Head of caudate nucleus (tissue), 42 donors: ENCODE measurements at places on chromosomes 6 and 20.

GRCh38 chr20:45039475-45039820 is 61.5 kb downstream of the KCNS1 start:
- no peak for DNase-seq

- no peak for DNase-seq
Measured at GRCh38 chr20:62975251-62975760, 22.8 kb downstream of the SLC17A9 start.

- no peak for DNase-seq
Measured at GRCh38 chr20:48601798-48602197, 226.0 kb downstream of the PREX1 start.

DNA sequence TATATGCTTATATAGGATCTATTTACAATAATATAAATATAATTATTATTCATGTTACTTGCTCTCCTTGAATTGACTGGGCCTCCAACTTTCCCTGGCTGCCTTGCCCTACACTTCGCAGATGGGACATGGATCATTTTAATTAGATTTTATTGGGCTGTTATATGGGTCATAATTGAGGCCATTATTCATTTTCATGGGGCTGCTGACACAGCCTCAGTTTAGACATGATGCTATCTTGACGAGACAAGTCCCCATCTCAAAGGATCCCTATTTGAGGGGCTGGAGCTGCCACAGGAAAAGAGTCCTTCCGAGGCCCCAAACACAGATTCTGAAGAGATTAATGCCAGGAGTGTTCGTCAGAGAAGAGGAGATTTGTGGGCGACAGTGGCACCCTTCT is 170.4 kb downstream of the DHX35 start:
- DNase-seq = no peak

GRCh38 chr6:160996131-160996601 is 4.6 kb downstream of the MAP3K4 start:
- no peak for DNase-seq

- DNase-seq = peak; percentile 19
Measured at GRCh38 chr6:31888276-31889258, 8.9 kb downstream of the EHMT2 start.

DNA sequence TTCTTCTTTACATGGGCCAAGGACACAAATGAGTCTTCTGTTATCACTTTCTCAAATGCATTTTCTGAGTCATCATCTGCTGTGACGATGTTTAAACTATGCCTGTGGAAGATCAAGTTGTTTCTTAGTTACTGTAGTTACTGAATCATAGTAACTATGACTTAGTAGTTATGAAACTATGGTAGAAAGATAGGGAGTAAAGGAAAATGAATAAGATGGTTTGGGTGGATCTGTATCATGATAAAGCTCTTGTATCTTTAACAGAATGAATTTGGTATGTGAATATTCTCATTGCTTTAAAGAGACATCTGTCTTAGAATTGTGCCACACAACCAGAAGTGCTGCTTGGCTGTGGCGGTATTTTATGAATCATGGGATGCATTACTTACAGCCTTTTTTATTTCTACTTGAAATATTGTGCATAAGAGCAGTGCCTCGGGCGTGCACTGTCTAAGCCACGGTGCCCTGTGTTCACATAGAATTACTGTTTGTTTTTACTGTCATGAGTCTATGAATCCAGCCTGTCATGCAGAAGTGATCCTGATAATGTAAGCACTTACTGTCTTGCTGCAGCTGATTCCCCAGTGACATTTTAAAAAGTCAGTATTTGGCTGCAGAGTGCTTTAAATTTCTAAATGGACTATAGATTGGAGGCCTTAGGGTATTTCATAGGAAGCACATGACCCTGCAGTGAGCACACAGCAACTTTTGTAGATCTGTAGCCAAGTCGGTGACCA is 215.2 kb downstream of the TMEM242 start:
- no peak for DNase-seq

DNA sequence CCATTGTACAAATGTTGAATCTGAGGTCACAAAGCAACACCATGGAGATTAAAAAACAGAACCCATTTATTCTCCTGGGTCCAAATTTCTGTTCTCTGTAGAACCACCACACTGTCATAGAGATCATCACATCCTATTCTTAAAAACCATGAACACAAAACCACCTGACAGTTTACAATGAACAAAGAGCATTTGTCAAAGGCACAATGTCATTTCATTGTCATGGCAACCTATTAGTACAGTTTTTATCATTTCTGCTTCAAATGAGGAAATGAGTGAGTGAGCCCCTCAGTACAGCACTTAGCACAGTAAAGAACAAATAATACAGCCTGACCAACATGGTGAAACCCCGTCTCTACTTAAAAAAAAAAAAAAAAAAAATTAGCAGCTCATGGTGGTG is 23.1 kb upstream of the LAMP5 start:
- no peak for DNase-seq

GRCh38 chr6:110484321-110484720 is 7.9 kb upstream of the SLC22A16 start:
- DNase-seq = no peak

GRCh38 chr20:19789009-19789408 is 31.0 kb downstream of the RIN2 start:
- no peak for DNase-seq

DNA sequence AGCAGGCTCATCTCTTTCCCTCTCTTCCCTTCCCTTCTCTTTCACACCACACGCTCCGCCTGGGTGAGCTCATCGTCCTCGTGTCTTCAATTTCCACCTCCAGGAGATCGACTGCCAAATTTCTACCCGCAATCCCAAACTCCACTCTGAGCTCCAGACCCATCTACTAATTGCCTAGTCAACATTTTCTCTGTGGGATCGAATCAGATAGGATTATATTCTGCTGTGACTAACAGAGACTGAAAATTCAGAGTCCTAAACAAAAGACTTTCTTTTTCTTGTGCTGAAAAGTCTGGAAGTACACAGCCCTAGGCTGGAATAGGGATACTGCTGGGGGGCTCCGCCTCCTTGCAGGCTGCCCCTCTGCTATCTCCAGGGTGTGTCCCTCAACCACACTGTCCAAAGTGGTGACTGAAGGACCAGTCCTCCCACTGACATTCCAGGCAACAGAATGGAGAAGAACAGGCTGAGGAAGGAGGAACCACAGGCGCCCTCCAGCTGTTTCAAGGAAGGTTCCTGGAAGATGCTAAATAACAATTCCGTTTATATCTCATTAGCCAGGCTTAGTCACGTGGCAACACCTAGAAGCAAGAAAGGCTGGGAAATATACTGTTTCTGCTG is 5.0 kb upstream of the HSPA12B start:
- DNase-seq = no peak

DNA sequence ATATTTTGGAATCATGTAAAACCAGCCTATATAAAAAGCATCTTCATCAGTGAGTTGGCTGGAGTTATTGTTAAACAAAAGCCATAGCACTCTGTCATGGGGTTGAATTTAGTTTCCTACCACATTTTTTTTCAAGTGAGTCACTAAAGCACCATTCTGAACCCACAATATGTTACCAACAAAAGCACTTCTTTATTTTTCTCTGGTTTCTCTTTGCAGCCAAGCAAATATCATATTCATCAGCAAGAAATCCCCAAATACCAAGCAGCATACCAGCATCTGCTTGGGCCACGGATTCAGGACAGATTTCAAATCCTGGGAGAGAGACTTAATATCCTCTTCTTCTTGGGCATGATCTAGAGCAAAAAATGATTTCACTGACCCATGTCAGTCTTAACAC is 441.4 kb downstream of the BCKDHB start:
- DNase-seq = no peak

DNA sequence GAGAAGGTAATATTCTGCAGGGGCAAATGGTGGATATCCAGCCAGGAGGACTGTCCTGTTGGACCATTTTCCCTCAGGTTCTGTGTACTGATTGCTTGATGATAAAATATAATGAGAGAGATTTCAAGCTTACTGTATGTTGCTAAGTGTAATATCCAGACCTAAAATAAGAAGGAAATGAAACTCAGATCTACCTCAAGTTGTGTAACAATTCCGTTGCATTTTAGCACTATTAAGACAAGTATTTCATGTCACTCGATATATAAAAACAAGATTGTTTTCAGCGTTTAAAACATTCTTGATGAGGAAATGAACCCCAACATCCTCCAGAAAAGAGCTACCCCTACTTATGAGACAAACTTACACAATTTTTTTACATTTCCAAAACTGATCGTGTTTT is 57.2 kb downstream of the RGS17 start:
- DNase-seq = no peak

DNA sequence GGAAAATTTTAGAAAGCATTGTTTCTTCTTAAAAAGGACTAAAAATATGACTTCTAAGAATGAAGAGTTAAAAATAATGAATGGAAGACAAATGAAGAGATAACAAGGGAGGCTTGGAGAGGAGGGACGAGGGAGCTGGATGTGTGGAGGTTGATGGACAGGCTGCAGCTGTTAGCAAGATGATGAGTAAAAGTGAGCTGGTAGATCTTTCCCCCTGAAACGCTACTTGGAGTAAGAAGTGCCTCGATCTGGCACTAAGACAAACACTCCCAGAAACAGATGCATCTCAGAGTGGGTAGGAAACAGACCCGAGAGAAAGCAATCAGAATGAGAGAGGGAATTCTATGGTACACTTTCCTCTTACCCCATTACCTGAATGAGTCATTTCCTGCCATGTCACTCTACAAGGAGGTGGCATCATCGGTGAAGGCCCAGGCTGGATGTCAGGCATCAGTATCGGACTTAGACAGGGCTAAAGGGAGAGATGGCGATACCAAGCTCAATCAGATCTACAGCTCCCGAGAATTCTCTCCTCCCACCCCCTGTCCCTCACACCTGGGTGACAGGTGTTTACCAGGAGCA is 154.1 kb upstream of the BMP2 start:
- no peak for DNase-seq

GRCh38 chr6:110048221-110048875 is 70.2 kb downstream of the GPR6 start:
- no peak for DNase-seq

- no peak for DNase-seq
Measured at GRCh38 chr6:31768363-31769257, 6.2 kb downstream of the SAPCD1 start.

GRCh38 chr6:89073014-89073620 is 7.4 kb upstream of the PNRC1 start:
- DNase-seq = no peak

GRCh38 chr20:46541229-46541935 is 9.1 kb downstream of the OCSTAMP start:
- DNase-seq = no peak

GRCh38 chr6:170116636-170117035 is 174.2 kb downstream of the DLL1 start:
- no peak for DNase-seq

DNA sequence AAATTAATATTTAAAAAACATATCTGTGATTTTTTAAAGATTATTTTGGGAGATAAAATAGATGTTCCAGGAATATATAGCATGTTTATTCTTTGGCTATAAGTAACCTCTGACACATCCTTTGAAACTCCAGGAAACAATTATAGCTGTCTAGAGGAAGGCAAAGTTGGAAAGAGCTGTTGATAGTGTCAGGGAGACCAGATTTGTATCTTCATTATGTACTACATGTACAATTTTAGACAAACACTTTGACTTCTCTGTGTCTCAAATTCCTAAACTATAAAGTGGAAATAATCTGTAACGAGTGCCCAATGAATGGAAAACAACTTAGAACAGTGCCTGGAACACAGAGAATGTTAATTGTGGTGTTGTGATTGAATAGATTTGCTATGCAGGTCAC is 25.6 kb upstream of the ADGRG6 start:
- no peak for DNase-seq

GRCh38 chr20:33843050-33843449 is 31.9 kb downstream of the CHMP4B start:
- DNase-seq = no peak

DNA sequence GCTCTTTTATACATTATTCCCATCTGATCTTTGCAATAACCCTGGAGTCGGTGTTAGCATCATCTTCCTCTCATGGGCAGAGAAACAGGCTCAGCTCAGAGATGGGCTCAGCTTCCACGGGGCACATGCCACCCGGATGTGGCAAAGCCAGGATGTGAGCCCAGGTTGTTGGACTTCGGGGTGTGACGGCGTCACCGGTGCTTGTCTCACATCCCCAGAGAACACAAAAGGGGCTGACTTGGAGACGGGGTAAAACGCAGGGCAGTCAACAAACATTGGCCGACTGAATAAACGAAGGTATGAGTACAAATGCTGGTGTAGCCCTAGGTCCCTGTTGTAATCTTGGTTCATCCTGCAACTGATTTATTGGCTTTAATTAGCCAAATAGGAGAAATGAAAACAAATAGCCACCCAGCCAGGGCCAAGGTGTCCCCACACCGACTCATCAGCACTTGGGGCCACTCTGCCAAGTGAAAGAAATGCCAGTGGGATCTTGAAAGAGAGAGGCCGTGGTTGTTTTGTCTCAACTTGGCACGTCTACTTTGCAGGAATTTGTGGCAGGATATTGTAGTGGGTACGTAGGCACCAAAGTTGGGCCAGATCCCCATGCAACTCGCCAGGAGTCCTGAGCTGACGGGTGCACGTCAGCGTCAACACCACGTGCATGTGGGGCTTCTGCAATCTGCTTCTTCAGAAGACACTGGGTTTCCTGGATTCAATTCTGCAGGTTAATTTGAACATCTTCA is 42.8 kb downstream of the APCDD1L start:
- DNase-seq = no peak

- DNase-seq = no peak
Measured at GRCh38 chr6:17096096-17096495, 5.8 kb upstream of the STMND1 start.

- no peak for DNase-seq
Measured at GRCh38 chr20:8621001-8621400, 447.9 kb upstream of the PLCB4 start.

- no peak for DNase-seq
Measured at GRCh38 chr20:4802527-4802926, 80.8 kb downstream of the PRND start.

- no peak for DNase-seq
Measured at GRCh38 chr6:35484921-35485392, 11.9 kb downstream of the TEAD3 start.

DNA sequence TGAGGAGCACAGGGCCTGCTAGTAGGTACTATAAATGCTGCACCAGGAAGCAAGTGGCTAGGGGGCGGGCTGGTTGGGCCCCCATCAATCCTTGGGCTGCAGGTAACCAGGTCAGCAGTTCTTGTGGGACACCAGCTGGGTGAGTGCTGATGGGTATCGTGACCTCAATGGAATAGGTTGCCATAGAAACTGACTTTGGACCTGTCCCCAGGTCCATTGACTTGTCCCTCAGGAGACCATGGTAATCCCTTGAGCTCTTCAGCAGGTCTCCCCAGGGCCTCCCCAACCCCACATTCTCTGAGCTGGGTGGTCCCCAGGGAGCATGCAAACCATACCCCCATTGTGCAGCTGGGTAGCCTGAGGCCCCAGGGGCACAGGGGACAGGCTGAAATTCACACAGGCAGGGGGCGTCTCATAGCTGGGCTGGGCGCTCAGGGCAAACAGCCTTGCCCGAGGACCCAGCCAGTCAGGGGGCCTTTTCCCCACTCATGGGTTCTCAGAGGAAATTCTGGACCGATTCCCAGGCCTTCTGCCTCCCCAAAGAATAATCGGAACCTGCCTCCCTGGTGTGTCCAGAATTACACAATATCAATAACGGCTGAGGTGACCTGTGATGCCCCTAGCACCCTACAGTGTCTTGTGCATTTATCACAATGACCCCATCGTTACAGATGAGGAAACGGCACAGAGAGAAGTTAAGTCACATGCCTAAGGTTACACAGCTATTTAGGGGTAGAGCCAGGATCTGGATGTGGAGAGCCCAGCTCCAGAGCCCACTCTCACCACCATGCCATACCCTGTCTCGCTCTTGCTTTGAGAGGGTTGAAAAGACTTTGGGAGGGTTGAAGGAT is 35.9 kb downstream of the SRC start:
- no peak for DNase-seq
